ENCODE measurements at places on chromosomes 5 and 9. TPM values are rescaled to one million over a fixed set of nuclear protein-coding genes. Genes with fewer than 3 reads are reported as not detected.
A peak's percentile ranks its signal among the peaks of the same experiment; 100 is the strongest.

The TOR2A gene
- 2.9 TPM for total RNA-seq

The MIGA2 gene
- 31.6 TPM for total RNA-seq

The CXCL14 gene
- 1.3 TPM for total RNA-seq

The BTNL8 gene
- not detected for total RNA-seq

DNA sequence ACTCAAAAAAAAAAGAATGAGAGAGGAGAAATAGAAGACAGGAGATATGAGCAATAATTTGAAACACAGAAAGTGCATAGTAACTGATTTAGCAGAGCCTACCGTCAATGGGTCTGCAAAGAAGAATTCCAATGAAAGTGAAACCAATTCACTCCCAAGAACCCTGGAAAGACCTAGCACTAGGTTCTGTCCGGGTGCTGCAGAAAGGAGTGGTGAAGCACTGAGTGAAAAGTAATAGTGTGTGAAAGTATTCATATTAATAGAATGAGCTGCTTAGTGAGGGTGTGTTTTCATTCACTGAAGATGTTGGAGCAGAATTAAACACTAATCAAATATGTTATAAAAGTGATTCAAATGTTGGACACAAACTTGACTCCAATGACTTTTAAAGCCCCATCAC, 51.3 kb upstream of the SLC30A5 start:
- H3K36me3 ChIP-seq = no peaks in the 10 kb centered on the region
- no peaks in the 10 kb centered on the region for H3K4me1 ChIP-seq
- DNase-seq = no peak
- no peak overlapping the region for H3K27ac ChIP-seq
- H3K4me3 ChIP-seq = no peak overlapping the region

DNA sequence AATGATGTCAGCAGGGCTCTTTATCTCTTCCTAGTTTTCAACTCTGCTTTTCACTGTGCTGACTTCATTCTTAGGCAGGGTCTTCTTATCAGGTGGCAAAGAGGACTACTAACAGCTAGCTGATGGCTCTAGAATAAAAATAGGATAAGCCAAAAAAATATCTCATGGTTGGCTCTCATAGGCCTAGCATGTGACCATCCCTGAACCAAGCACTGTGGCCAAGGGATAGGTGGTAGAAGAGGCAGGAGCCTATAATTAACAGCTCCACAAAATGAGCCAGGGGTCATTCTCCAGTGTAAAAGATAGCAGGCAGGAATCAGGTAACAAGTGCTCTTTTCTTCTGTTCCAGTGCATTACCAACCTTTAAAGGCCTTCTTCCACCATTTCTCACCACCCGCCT, 21.1 kb downstream of the ANKDD1B start:
- H3K4me3 ChIP-seq = no peak overlapping the region
- no peak for DNase-seq
- no peaks in the 10 kb centered on the region for H3K36me3 ChIP-seq
- H3K4me1 ChIP-seq = no peaks in the 10 kb centered on the region
- no peak overlapping the region for H3K27ac ChIP-seq

DNA sequence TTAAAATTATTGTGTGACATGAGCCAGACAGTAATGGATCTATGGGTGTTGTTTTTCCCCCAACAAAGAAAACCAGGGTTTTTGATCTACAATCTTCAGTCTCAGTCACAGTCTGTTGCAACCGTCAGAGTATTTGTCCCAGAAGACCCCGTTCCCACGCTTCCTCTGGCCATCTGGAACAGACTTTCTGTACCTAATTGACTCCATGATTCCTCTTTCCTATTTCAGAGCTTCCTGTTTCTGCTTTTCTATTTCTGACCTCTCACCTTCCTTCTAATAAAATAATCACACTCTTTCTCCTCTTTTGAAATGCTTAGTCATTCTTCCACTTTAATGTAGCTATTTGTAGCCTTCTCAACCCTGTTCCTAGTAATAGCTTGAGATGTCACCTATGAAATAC, 1044.8 kb downstream of the DTWD2 start:
- DNase-seq = no peak
- H3K4me3 ChIP-seq = no peak overlapping the region
- H3K4me1 ChIP-seq = no peaks in the 10 kb centered on the region

- peak; percentile 68 for DNase-seq
- peaks cover 26% of the 10 kb centered on the region for H3K4me1 ChIP-seq
- H3K36me3 ChIP-seq = peaks cover 5% of the 10 kb centered on the region
- peak overlapping the region; percentile 61 for H3K4me3 ChIP-seq
- peak overlapping the region; percentile 98 for H3K27ac ChIP-seq
These were observed 831 bp downstream of the RMRP start for GRCh38 chr9:35656831-35657545.

DNA sequence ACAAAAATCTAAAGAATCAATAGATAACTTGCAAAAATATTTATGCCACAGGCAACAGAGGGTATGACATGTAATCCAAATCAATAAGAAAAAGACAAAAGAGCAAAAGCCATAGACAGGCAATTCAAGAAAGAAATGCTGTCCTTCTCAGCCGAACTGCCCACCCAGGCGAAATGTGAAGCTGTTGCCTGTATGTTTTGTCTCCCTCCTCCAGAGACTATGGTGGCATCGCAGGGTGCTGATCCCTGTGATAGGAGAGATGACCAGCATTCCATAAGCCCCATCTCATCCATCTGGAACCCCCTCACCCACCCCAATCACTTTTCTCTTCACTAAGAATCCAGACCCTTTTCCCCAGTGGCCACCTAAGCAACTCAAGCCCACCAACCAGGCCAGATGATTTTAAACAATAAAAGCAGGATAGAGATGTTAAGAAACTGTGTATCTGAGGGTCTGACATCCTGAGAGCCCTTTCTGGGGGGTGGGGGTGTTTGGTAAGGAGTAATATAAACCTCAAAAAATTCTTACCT, 5.3 kb upstream of the ACSL6 start:
- H3K27ac ChIP-seq = no peak overlapping the region
- no peak overlapping the region for H3K4me3 ChIP-seq
- no peaks in the 10 kb centered on the region for H3K4me1 ChIP-seq
- H3K27me3 ChIP-seq = peaks cover 26% of the 10 kb centered on the region

DNA sequence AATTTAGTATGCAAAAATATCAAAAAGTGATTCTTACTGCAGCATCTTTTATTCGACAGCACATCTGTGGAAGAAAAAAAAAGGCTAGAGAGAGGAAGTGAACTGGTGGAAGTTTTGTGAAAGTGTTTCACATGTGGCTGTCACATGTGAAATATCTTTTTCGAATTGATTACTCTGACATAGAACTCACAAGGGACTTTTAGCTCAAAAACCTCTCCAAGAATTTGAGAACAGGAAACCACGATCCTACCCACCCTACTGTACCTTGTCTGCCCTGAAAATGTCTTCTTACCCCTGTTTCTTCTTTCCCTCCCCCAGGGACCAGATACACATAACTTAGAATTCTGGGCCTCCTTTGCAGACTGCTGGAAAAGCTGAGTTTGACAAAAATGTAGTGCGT, 106.5 kb upstream of the PRRC1 start:
- H3K4me3 ChIP-seq = no peak overlapping the region
- no peak for DNase-seq
- H3K27me3 ChIP-seq = no peaks in the 10 kb centered on the region
- H3K27ac ChIP-seq = no peak overlapping the region

DNA sequence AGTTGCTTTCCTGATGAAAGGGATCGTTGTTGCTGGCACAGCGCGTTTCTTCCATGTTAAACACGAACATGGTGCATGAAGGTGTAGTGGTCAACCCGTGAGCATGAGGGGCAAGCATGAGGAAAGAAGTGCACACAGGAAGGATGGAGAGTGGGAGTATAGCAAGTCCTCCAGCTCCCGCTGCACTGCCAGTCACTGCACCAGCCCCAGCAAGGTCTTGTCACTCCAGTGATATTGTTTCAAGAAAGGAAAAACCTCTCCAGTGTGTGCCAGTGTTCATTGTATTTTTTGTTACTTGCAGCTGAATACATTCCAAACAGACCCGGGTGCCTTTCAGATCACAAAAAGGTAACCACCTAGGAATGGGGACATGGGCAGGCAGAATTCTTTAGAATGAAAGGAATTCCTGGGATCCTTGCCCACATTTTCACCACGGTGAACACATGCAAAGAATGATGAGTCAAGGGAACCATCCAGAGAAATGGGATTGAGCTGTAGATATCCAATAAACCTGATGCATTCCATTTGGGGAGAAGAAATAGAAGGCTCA, 186.3 kb downstream of the AOPEP start:
- H3K36me3 ChIP-seq = no peaks in the 10 kb centered on the region
- peaks cover 27% of the 10 kb centered on the region for H3K4me1 ChIP-seq
- peak overlapping the region; percentile 68 for H3K27ac ChIP-seq
- no peaks in the 10 kb centered on the region for H3K27me3 ChIP-seq
- peak; percentile 89 for DNase-seq

- peaks cover 9% of the 10 kb centered on the region for H3K4me1 ChIP-seq
- peak overlapping the region; percentile 73 for H3K27ac ChIP-seq
- H3K27me3 ChIP-seq = peaks cover 21% of the 10 kb centered on the region
- peak; percentile 83 for DNase-seq
- H3K36me3 ChIP-seq = no peaks in the 10 kb centered on the region
These were observed 84.5 kb downstream of the ACER2 start for GRCh38 chr9:19493174-19493811.

DNA sequence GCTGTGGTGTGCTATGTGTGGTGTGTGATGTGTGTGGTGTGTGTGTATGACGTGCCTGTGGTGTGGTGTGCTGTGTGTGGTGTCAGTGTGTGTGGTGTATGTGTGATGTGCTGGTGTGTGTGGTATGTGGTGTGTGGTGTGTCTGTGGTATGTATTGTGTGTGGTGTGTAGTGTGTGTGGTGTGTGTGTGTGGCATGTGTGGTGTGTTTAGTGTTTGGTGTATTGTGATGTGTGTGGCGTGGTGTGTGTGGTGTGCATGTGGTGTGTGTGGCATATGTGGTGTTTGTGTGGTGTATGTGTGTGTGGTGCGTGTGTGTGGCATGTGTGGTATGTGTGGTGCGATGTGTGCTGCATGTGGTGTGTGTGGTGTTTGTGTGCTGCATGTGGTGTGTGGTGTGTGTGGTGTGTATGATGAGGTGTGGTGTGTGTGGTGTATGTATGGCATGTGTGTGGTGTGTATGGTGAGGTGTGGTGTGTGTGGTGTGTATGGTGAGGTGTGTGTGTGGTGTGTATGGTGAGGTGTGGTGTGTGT, 18.3 kb upstream of the RNU6ATAC start:
- H3K36me3 ChIP-seq = no peaks in the 10 kb centered on the region
- H3K27ac ChIP-seq = no peak overlapping the region
- peaks cover 12% of the 10 kb centered on the region for H3K27me3 ChIP-seq

- H3K4me1 ChIP-seq = no peaks in the 10 kb centered on the region
- no peak overlapping the region for H3K4me3 ChIP-seq
- no peaks in the 10 kb centered on the region for H3K36me3 ChIP-seq
- no peak for DNase-seq
- no peak overlapping the region for H3K27ac ChIP-seq
- peaks cover 4% of the 10 kb centered on the region for H3K27me3 ChIP-seq
These were observed 19.4 kb upstream of the DEPDC1B start for GRCh38 chr5:60719329-60719728.

GRCh38 chr9:37667706-37668105, 17.0 kb downstream of the FRMPD1 start:
- H3K4me3 ChIP-seq = no peak overlapping the region
- H3K27me3 ChIP-seq = peaks cover 72% of the 10 kb centered on the region
- no peaks in the 10 kb centered on the region for H3K36me3 ChIP-seq
- DNase-seq = no peak
- H3K4me1 ChIP-seq = no peaks in the 10 kb centered on the region

DNA sequence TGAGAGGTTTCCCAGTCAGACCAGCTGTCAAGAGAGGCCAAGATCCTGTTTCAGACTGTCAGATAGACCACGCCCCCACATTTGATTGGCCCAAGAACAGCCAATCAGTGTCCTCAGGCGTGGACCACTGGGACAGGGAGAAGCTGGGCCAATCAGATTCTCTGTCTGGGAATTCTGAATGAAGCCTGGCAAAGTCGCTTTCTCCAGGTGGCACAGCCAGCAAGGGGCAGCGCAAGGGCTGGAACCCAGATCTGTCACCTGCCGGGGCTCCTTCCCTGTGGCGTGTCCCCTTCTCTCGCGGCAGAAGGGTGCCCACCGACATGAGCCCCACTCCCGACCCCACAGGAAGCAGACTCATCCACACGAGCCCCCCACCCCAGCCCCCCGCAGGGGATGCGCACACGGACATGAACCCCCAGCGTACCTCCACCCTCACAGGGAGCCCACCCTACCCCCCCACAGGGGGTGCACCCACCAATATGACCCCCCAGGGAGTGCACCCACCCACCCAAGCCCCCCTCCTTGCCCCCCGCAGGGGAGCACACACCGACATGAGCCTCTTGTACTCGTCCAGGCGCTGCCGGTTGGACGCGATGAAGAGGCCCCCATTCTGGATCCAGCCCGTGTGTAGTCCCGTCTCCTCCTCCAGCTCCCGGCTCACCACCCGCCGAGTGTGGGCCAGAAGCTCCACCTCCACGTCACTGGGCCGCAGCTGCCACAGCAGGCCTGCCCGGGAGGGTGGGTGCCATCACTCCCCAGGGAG, 6.1 kb downstream of the SARDH start:
- no peaks in the 10 kb centered on the region for H3K27me3 ChIP-seq
- no peak overlapping the region for H3K27ac ChIP-seq
- H3K36me3 ChIP-seq = no peaks in the 10 kb centered on the region
- peak; percentile 54 for DNase-seq
- no peaks in the 10 kb centered on the region for H3K4me1 ChIP-seq

DNA sequence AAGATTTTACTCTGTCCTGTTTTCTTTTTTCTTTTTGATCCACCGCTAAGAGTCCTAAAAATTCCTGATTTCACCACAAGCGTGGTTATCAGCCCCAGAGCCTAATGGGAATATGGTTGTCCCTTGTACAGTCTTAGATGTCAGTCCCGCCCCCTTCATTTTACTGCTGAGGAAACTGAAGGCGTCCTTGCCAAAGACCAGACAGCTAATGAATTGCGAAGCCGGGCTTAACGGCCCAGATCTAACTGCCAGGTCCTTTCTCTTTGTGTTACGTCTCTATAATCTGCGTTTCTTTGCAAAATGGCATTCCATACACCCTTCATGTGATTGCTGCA, 497 bp downstream of the NSA2 start:
- H3K36me3 ChIP-seq = peaks cover 26% of the 10 kb centered on the region
- peaks cover 38% of the 10 kb centered on the region for H3K4me1 ChIP-seq
- H3K4me3 ChIP-seq = peak overlapping the region; percentile 98
- no peaks in the 10 kb centered on the region for H3K27me3 ChIP-seq
- peak overlapping the region; percentile 58 for H3K27ac ChIP-seq

- no peak overlapping the region for H3K27ac ChIP-seq
- no peaks in the 10 kb centered on the region for H3K27me3 ChIP-seq
- H3K4me3 ChIP-seq = no peak overlapping the region
- no peaks in the 10 kb centered on the region for H3K4me1 ChIP-seq
- no peaks in the 10 kb centered on the region for H3K36me3 ChIP-seq
- DNase-seq = no peak
These were observed 26.9 kb upstream of the SH3TC2 start for GRCh38 chr5:149089796-149090195.

DNA sequence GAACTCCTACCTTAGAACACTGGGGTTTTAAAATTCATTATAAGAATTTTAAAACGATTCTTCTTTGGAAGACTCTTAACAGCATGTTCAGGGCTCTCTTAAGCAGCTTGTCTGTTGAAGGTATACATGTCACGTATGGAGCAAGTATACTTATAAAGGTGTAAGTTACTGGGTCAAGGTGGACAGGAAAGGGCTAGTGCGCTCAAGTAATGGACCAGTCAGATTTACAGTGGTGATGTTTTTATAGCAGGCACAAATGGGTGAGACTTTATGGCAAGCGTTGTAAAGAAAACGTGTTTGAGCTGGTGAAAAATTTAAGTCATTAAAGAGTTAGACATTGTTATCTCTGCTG, 7.9 kb downstream of the SLC44A1 start:
- no peaks in the 10 kb centered on the region for H3K4me1 ChIP-seq
- no peak overlapping the region for H3K27ac ChIP-seq
